ENCODE measurements at places on chromosomes 5 and 9.

DNA sequence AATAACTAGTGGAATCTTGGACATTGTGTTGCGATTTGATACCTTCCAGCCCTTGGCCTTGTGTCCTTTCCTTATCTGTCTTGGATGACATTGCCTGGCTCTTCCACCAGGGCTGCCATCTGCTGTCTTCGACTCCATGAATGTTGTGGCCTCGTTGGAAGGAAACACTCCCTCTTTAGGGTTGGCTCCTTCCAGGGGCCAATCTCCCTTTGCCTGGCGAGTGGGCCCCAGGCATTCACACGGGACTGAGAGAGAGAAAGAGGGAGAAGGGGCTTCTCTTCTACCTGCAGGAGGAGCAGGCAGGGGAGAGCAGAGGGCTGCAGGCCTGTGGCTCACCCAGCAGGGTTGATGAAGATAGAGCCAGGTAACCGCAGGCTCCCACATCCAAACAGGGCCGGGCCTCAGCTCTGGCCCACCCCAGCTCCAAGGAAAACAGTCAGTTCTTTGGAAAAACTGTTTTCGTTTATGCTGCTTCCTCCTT, 31.3 kb downstream of the FGF1 start:
- no peak for DNase-seq

- no peak for DNase-seq
These were observed 57.0 kb downstream of the C9orf153 start for GRCh38 chr9:86202338-86202882.

DNA sequence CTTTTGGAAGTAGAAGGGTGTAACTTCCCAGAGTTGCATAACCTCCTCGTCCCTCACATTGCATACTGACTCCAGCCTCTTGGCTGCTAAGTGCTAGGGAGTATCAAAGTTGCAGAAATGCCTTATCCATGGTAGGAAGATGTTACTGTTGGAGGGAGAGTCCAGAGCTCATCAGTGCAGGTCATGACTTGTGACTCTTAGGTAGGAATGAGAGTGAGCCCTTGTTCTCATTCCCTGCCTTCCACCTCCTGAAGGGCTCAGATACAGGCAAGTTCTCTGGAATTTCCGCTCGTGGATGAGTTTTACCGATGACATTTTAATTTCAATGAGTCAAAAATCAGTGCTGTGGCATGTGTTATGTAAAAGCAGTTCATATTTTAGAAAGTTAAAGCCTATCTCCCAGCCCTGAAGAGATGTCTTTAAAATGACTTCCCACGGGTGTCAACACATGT, 17.0 kb downstream of the IRX1 start:
- no peak for DNase-seq

- DNase-seq = no peak
These were observed 66.5 kb downstream of the MED10 start for GRCh38 chr5:6311568-6312501.

GRCh38 chr9:16450578-16450977, 419.9 kb downstream of the BNC2 start:
- DNase-seq = no peak

- no peak for DNase-seq
These were observed at the start of gene C5orf46 for GRCh38 chr5:147906326-147907095. C5orf46 (minus strand) TSS chr5:147906538; CDS start chr5:147906501, 37 bp downstream.

DNA sequence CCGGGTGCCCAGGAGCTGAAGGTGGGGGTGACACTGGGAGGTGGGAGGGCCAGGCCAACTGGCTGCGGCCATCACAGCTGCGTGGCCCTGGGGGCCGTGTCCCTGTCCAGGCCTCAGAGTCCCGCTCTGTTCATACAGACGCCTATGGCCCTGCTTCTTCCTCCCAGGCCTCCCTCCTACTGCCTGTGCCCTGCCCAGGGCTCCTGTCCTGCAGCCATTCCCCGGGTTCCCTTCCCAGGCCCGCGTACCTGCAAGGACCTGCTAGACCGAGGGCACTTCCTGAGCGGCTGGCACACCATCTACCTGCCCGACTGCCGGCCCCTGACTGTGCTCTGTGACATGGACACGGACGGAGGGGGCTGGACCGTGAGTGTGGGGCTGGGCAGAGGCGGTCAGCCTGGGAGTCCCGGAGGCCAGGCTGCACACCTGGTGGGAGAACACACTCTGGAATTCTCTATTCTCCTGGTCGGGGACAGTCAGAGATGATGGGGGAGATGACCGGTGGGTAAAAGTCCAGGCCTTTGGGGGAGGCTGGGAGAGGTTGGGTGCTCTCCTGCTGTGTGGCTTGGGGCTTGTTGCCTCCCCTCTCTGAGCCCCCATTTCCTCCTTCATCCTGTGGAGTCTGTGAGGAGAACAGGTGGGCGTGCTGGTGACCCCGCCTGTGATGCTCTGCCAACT, 4.5 kb downstream of the FCN2 start:
- DNase-seq = no peak

GRCh38 chr9:24487946-24488345, 57.8 kb downstream of the IZUMO3 start:
- DNase-seq = no peak

- no peak for DNase-seq
These were observed 596 bp downstream of the TEK start for GRCh38 chr9:27109621-27110020.

DNA sequence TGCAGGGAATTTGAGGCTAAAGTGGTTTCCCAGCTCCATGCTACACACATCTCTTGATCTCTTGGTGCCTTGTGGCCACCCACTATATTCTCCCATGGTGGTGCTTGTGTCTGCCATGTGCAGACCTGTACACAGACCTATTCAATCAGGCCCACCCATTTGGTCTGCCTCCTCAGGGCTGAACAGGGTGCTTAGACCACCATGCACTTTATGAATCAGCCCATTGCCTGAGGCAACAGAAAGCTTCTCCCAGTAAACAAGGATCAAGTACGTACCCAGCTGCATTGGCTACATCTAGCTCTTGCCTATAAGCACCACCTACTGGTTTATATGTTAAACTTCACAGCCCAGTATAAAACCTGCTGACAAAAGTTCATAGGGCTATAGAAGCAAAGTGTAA, 664.3 kb upstream of the EDIL3 start:
- no peak for DNase-seq

DNA sequence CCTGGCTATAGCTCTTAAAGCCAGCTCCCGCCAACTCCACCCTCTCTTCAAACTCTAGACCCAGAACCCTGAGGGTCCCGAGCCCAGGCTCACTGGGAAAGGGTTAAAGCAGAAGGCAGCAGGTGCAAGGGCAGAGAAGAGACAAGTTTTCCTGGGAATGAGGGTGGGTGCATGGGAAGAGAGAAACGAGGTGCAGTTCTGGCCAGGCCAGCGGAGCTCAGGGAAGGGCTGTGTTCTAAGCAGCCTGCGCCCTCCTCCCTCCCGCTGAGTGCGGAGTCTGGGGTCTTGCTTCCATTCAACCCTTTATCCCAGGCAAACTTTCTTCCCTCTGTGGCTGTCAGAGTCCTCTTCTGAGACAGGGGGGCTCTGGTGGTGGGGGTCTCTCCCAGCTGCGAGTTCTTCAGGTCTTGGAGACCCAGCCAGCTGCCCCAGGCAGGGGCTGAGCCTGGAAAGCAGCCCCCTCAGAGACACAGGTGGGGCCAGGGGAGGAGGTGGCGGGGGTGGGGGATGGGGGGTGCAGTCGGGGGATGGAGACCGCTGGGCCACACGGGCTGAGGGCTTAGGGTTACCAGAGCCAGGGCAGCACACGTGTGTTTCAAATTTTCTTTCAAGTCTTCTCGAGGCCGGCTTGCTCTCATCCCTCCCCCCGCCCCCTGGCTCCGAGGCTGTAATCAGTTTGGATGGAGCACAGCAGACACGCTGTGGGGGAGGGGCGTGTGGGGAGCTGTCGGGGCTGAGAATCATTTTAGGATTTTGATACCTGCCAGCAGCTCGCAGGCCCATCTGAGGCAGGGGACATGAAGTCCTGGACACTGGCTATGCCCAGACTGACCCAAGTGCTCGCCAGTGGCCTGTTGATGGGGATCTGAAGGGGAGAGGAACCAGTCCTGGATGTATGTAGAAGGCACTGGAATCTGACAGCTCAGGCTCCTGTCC, 169.6 kb upstream of the SMIM23 start:
- DNase-seq = no peak

DNA sequence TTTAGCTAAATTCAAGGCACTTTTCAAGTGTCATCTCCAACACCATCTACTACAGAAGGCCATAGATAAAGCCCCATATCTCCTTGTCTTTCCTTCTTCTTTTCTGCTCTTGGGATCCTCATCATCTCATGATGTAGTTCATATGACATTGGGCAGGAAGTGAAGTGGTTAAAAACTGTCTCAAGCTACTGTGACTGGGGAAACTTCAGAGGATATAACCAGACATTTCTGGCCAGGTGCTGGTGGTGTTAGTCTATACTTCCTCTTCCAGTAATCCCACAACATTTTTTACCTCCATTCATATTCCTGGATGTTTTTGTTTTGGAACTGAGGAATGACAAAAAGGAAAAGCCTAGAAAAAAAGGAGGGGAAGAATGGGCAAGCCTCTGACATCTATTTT, 188.7 kb downstream of the LURAP1L start:
- no peak for DNase-seq

GRCh38 chr5:146721073-146721815, 157.3 kb downstream of the PPP2R2B start:
- peak; percentile 34 for DNase-seq

- no peak for DNase-seq
These were observed 144.7 kb downstream of the PCSK1 start for GRCh38 chr5:96288166-96288844.

- DNase-seq = no peak
These were observed 610.5 kb downstream of the IRX1 start for GRCh38 chr5:4206127-4206526.

DNA sequence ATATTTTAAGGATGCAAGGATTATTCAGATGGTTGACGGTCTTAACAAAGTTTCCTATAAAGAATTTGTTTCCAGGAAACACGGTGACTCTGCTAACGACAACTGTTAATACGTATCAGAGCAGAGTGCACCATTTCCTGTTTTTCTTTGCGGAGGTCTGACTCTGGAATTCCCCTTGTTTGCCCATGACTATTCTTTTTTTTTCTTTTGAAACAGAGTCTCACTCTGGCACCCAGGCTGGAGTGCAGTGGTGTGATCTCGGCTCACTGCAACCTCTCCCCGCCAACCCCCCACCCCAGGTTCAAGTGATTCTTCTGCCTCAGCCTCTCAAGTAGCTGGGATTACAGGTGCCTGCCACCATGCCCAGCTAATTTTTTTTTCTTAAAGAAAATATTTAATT, 115.9 kb downstream of the CDC42SE2 start:
- DNase-seq = peak; percentile 40

GRCh38 chr5:118889165-118889564, 99.2 kb downstream of the DTWD2 start:
- DNase-seq = no peak

DNA sequence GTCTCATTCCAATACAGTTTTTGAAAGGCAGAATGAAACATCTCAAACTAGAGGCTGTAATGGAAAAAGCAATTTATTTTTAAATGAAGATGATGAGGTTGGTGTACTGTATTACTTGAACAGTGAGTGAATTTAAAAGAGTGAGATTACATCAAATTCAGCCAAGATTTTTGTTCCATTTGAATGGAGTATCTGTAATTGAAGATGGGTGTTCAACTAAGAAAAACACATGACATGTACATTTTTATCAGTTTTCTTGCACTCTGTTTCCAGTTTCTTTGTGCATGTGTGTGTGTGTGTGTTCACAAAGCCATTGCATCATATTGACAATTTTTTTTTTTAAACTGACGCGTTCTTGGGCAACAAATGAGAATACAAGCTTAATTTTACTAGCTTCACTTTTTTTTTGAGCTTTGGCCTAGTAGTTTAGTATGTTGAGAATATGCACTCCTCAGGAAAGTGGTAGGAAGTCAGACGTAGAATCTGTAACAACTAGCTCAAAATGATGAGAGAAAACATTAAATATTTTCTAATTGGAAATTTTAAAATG, 243.5 kb downstream of the MAST4 start:
- no peak for DNase-seq
